NCI-H2081 (cell line): ENCODE measurements at places on chromosomes 1 and 21.

DNA sequence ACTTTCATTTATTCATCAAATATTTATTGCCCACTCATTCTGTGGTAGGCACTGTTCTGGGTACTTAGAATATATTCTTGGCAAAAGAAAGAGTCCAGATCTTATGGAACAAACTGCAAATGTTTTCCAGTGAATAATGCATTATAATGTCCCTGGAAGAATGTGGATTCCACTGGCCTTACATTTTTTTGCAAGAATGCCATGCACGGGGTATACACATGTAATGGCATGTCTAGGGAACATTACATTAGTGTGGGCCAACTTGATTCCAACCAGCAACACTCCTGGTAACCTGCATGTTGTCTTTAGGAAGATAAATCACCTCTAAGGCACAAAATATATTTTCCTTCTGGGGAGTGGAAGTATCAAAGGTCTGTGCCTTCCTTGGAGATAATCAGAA is 33.0 kb upstream of the IFI44L start:
- no peak for DNase-seq

GRCh38 chr1:5415606-5416005 is 576.6 kb downstream of the NPHP4 start:
- DNase-seq = no peak

GRCh38 chr1:28501925-28502324 is 3.9 kb upstream of the RCC1 start:
- DNase-seq = no peak

DNA sequence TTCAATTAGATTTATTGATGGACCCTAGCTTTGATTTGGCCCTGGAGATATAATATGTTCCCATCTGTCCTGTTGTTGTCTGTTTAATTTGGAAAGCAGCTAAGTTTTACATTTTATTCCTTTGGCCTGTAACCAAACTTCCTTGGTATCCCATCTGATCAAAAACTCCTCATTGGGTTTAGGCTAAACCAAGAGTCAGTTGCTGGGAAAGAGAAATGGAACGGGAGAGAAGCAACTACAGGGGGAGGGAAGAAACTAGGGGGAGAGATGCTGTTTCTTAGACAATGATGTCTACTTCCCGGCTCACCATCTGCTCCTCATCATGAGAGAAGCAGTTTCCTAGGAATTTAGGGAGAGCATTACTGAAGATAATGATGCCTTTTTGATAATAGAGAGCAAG is 141.8 kb downstream of the SYT2 start:
- no peak for DNase-seq

DNA sequence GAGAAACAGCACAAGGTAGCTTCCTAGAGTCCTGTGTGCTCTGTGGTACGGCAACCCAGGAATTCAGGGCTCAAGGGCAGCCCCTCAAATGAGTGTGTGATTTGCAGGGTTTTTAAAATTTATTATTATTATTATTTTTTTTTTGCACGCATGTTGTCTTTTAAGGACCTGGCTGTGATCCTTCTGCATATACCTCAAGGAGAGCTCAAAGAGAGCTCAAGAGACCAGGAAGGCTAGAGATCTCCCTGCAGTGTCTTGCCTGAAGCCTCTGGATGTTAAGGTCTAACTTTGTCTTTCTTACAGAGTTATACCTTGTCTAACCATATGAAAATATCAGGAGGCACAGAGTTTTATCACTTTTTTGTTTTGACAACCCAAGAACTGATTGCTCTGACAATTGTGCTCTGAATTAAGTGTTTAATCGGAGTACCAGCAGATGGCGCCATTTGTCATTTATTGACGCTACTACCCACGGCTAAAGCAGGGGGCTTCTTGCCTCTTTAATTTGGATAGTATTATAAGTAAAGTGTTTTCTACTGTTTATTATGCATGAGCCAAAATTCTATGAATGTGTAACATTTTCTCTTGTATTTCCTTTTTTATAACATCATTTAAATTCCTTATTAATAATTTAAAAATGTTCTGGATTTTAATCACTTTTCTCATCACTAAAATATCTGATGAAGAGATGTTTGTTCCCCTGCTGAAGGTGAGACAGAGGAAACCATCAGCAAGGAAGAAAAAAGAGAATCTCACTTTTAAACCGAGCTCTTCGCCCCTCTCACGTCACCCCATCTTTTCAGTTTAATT is 35.8 kb upstream of the LMO4 start:
- DNase-seq = peak; percentile 40

- DNase-seq = no peak
These were observed 101.4 kb upstream of the C1orf174 start for GRCh38 chr1:4001461-4001860.

DNA sequence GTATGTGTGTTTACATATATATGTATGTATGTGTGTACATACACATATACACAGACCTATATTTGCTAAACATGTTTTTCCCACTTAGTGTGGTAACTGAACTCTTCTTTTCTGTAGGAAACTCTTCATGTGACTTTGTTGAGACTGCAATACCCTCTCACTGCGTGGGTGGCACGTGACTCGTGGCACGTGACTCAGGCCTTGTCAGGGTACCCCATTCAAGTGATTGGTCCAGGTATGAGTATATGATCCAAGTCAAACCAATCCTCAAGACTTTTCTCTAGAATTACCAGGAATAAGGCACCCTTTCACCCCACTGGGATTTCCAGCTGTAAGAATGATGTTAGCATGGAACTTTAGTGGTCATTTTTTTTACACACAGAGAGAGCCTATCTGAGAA is 149.2 kb upstream of the KCNK2 start:
- DNase-seq = no peak
